Stimulated activated CD4-positive, alpha-beta T cell treated with anti-CD3 and anti-CD28 coated beads, Interleukin-2, amount 100 ng/mL, for 24 hours (primary cell): ENCODE measurements at places on chromosomes 3 and 15.

- DNase-seq = no peak
Observed at GRCh38 chr15:77507143-77507897, 86.6 kb downstream of the HMG20A start.

DNA sequence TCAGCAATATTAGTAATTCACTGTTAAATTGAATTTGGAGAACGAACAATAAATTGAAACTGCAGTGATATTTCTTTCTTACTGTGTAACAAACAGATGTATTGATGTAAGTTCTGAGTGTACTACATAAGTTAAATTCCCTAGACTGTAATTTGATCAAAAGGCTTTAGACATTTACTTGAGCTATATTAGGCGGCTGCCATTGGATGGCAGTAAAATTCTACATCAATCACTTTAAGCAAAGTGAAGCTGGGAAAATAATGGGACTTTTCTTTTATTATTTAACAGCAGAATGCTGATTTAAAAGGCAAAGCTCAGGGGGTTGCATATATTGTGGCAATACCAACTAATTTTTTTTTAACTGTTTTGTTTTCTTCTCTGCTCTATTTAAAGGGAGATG lies 212.6 kb upstream of the PLSCR5 start:
- no peak for DNase-seq

- DNase-seq = no peak
Observed at GRCh38 chr3:57961828-57962447, 46.3 kb upstream of the FLNB start.

DNA sequence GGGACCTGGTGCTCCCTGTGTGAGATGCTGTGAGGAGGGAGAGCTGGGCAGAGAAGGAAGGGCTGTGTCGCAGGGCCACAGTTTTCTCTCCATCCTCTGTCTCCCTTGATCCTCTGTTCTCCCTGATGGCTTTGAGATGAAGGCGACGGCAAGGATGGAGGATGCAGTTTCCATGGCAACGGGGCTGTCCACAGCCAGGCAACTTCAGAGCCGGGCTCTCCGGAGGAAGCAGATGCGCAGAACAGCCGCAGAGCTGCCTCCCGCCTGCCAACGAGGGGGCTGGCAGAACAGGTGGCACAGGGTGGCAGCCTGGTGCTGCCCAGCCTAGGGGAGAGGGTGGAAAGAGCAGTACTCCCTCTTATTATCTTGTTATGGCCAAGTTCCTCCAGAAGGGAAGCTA lies 9.9 kb upstream of the GRM2 start:
- DNase-seq = no peak

DNA sequence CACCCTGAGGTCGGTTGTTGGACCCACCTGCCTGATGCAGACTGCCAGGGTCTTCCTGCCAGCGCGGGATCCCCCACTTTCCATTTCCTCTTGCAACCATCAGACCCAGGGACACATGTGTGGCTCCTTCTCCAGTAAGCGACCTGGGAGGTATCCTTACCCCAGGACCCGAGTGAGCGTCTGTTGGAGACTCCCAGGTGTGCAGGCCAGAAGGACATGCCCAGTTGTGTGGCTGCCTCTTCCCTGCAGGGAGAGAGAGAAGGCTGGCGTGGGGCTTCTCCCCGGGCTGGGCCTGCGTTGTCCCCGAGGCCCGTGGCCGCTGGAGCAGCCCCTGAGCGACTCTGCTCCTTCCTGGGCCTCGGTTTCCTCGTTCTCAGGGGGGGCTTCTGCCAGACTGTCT lies 56.8 kb downstream of the APBA2 start:
- DNase-seq = peak; percentile 15

DNA sequence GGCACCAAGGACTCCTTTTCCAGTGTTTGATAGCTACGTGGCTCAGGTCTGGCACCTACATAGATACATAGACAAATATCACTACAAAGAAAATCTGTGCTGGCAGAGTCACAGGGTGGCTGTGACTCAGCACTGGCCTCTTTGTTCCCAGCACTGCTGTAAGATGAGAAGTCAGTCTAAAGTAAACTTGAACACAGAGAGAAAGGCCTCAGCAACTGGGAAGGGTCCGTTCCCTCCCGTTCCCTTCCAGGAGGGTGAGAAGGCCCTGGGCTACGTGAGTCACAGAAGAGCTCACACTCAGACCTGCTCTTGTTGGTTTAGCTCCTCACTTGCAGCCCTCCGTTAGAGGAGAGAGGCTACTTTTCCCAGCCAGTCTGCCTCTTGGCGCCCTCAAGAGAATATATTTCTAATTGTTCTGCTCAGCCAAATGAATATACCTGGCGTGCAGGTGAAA lies 23.1 kb downstream of the ANXA2 start:
- no peak for DNase-seq

DNA sequence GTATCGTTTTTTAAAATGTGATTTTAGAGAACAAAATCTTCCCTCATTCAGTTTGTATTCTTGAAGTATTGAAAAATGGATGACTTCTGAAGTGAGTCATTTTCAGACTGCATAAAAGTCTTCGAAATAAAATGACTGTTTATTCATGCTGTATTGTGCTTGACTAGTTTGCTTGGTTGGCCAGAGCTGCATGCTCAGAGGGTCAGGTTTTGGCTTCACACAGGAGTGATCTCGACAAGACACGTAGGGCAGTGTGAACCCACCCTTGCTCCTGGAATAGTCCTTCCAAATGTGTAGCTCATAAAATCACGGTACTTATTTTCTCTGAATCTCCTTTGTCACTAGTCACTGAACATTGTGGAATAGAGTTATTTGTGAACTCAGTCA lies 73.3 kb downstream of the FNDC3B start:
- DNase-seq = no peak

DNA sequence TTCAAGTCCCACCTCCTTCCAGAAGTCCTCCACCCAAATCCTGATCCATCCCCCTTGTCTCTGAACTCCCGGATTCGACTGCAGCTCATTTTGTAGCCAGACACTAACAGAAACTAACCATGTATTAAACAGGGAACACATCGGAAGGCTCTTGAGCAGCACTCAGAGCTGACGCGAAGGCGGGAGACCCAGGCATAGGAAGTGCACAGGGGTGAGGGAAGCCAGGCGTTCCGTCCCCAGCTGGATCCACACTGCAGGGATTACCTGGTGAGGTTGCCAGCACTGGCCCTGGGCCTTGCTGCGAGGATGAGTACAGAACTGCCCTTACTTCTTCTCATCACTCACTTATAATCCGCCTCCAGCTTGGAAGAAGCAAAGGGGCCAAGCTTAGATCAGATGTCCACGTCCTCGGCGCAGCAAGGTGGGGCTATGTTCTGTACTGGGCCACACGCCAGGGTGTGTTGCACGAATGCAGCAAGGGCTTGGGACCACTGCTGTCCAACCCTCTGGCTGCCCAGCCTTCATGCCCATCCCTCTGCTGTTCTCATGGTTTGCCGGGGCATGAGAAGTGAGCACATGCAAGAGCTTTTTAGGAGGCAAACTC lies 124.2 kb upstream of the SMAD3 start:
- no peak for DNase-seq

DNA sequence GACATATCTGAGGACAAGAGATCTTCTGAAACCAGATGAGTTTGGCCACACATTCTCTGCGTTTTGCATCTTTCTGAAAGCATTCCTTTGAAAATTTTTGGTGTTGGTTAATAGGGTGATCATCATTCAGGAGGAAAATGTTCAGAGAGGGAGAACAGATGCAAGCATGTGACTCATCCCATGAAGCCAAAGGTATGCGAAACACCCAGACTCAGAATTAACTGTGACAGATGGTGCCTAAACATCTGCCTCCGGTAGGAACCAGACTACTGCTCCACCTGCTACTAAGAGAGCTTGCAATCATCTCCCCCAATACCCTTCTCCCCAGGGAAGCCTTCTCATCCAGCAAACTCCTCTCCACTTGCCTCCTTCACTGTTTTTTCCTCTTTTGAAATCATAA lies 46.2 kb downstream of the TRIM69 start:
- no peak for DNase-seq

- DNase-seq = no peak
Observed at GRCh38 chr3:127755305-127755681, 67.0 kb downstream of the MGLL start.

DNA sequence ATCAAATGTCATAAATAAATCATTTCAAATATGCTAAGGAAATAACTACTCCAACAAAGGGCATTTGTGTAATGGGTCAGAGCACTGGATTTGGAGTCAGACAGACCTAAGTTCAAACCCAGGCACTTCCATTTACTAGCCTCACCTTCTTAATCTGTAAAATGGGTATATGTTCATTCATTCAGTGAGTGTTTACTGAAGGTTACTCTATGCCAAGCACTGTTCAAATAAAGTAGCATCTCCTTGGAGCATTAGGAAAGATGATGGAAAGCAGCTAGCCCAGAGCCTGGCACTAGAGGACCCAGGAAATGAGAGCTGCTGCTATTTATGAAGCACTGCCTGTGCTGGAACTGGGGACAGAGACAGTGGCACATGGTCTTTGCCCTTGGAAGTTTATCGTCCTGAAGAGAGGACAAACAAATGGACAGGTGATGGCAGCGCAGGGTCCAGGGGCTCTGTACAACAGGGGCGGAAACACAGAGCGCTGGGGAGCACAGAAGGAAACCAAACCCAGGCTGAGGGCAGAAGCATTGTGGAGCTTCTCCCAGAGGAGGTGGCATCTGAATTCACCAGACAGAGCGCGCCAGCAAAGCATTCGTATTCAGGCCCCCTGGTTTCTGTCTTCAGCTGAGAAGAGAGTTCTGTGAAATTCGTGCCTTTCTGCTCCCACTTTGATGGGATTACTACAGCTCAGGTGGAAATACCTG lies 19.0 kb downstream of the TM4SF4 start:
- no peak for DNase-seq

DNA sequence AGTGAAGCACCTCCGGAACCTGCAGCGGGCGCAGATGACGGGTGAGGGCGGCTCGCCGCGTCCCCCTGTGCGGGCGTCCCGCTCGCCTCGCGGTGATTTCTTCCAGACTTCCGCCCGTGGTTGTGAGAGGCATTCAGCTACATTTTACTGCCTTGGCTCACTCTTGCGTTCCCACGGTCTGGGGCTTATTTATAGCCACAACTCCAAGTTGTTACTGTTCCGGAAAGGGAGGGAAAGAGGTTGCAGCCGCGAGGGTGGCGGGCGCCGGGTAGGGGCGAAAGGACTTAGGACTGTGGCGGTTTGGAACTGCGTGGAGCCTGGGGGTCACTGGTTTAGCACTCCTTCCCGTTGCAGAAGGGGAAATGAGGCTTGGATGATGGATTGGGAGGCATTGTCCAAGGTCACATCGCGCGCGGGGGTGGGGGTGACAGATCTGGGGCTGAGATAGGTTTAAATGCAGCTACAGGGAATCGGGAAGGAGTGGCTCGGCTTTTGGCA lies 1.1 kb downstream of the HES1 start:
- peak; percentile 27 for DNase-seq

DNA sequence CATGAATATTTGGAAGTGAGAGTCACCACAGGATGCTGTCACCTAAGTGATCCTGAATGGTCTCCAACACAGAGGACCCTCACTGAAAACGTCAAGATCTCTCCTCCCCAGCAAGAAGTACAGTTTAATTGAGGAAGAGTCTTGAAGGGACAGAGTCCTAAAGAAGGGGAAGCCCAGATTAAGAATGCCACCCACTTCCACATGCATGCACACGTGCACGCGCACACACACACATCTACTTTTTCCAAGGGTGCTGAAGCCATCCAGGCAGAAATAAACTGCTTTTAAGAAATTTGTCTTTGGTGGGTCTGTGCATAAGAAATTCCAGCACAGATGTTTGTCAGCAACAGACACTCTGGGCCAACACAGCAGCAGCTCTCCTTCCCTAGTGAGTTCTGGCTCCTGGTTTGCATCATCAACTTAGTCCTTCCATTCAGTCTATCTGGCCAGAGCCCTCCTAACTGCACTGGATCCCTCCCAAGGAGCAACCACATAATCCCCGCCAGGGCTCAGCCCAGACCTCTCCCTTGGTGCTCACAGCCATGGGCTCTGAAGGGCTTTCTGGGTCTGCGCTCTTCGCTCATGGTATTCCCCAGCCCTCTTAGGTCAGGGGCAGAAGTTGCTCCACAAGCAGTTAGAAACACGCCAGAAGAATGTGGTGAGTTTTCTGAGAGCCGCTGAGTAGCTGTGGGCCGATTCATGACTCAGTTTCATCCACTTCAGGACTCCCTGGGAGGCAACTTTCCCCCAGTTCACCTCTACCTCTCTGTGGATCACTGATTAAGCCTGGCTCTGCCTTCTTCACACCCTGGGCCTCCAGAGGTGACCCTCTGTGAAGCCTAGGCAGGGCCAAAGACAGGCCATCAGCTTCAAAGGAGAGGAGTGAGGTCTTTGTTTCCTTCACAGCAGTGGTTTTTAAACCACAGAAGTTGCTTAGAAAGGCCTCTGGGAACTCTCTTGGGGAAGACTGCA lies 132.6 kb upstream of the LIPC start:
- DNase-seq = no peak
